ENCODE measurements at places on chromosomes 7 and 10. TPM values are rescaled to one million over a fixed set of nuclear protein-coding genes. Genes with fewer than 3 reads are reported as not detected.
A peak's percentile ranks its signal among the peaks of the same experiment; 100 is the strongest.

Gene SPDYE2
- total RNA-seq = not detected

DNA sequence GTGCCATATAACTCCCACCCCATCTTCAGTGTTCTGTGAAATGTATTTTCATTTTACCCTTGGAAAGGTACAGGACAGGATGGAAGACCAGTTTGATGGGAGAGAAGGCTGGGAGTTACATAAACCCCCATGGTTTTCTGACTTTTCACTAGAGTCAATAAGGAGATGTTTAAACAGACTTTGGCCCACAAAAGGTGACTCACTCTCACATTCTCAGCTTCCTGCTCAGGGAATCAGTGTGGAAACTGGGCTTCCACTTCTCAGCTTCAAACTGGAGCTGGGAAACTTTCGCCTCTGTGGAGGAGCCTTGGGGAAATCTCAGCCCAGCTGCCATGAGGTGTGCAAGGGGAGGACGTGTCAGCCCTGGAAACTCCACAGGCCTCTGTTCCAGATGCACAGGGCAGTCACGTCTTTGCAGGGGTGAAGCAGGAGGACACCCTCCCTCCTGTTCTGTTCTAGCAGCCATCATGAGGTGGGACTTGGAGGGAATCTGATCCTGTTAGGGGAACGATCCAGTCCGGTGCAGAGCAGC lies 560.5 kb upstream of the GALNT17 start:
- no peak overlapping the region for H3K4me3 ChIP-seq
- no peaks in the 10 kb centered on the region for H3K27me3 ChIP-seq
- no peak overlapping the region for H3K27ac ChIP-seq
- no peak for DNase-seq
- no peaks in the 10 kb centered on the region for H3K4me1 ChIP-seq

DNA sequence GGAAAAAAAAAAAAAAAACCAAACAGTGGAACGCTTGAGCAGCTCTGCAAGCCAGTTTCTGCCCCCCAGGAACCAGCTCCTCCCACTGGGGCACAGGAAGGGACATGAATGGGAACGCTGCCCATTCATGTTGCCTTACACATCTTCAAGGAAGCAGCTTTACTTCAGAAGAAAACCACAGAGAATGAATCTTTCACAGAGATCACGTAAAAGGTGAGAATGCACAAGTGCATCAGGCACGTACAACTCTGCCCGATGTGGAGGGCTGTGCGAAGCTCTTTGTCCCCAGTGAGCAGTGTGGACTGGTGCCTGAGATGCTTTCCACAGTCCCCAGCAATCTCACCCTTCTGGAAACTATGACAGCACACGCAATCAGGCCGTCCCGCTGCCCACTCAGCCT lies 106.2 kb downstream of the DLG5 start:
- no peak overlapping the region for H3K4me3 ChIP-seq
- H3K4me1 ChIP-seq = peaks cover 6% of the 10 kb centered on the region
- no peaks in the 10 kb centered on the region for H3K27me3 ChIP-seq
- H3K36me3 ChIP-seq = no peaks in the 10 kb centered on the region
- peak overlapping the region; percentile 51 for H3K27ac ChIP-seq

DNA sequence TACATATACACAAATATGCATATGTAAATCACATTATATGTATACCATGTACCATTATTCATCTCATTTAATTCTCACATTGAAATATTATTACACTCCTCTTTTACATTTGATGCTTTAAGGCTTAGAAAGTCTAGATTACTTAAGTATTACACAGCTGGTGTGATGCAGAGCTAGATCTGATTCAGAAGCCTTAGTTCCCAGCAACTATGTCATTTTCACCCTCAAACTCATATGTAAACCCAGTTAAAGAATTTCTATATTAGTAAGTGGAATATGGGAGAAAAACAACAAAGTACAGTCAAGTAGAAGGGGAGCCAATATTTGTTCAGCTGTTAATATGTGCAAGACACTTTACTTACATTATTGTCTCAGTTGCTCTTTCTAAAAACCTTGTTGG lies 74.3 kb upstream of the CSTF2T start:
- no peaks in the 10 kb centered on the region for H3K36me3 ChIP-seq
- H3K4me3 ChIP-seq = no peak overlapping the region
- no peak overlapping the region for H3K27ac ChIP-seq
- H3K4me1 ChIP-seq = no peaks in the 10 kb centered on the region
- DNase-seq = no peak

GRCh38 chr10:17101257-17101909 lies 28.2 kb downstream of the CUBN start:
- H3K4me1 ChIP-seq = no peaks in the 10 kb centered on the region
- H3K27ac ChIP-seq = no peak overlapping the region
- H3K4me3 ChIP-seq = no peak overlapping the region
- H3K36me3 ChIP-seq = peaks cover 3% of the 10 kb centered on the region
- H3K27me3 ChIP-seq = no peaks in the 10 kb centered on the region

Gene REEP3
- 20.9 TPM for total RNA-seq

Gene ADAM22
- 1.1 TPM for total RNA-seq

GRCh38 chr7:47337531-47337930 lies 244.4 kb downstream of the TNS3 start:
- no peak overlapping the region for H3K27ac ChIP-seq
- H3K4me3 ChIP-seq = no peak overlapping the region
- H3K36me3 ChIP-seq = no peaks in the 10 kb centered on the region
- H3K4me1 ChIP-seq = no peaks in the 10 kb centered on the region
- DNase-seq = no peak

Gene LRWD1
- total RNA-seq = 14.4 TPM

DNA sequence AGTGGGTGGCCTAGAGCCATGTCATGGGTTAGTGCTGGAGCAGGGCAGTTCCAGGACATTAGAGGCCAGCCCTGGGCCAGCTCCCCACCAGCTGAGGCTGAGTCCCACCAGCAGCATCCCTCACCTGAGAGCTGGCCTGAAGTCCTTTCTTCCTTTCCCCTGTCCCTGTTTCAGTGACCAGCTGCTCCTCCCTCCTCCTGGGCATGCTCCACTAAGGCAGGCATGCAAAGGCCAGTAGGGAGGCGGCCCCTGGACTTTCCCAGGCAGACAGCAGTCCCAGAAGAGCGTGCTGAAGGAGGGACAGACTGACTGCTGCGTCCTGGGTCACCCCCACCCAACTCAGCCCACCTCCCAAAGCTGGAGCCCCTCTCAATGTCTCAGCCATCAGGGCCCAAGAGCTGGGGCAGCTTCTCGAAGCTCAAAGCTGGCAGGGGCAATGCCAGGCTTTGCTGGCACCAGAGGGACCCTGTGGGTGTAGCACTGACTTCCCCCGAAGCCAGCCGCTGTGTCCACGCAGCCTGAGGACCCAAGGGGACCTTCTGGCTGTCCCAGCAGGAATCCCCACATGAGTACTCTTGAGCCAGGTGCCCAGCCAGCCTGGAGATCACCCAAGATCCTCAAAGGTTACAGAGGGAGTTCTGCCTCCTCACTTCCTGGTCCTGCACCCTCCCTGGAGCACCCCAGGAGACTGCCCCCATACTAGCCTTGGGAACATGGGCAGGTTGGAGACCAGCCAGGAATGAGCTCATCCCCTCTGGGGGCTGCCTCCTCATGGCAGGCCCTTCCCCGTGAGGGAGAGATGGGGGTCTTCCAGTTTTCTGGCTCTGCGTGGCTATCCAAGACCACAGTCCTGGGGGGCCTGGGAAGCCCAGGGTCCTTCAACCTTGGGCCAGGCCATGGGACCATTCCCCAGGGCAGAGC lies 35.2 kb upstream of the RET start:
- H3K4me1 ChIP-seq = no peaks in the 10 kb centered on the region
- H3K27ac ChIP-seq = no peak overlapping the region
- no peak overlapping the region for H3K4me3 ChIP-seq
- H3K36me3 ChIP-seq = no peaks in the 10 kb centered on the region
- H3K27me3 ChIP-seq = no peaks in the 10 kb centered on the region

GRCh38 chr7:29413626-29414136 lies 150.0 kb upstream of the PRR15 start:
- no peaks in the 10 kb centered on the region for H3K4me1 ChIP-seq
- H3K27me3 ChIP-seq = no peaks in the 10 kb centered on the region
- H3K36me3 ChIP-seq = no peaks in the 10 kb centered on the region
- no peak overlapping the region for H3K4me3 ChIP-seq
- no peak overlapping the region for H3K27ac ChIP-seq

GRCh38 chr10:114102256-114102655 lies 58.6 kb downstream of the ADRB1 start:
- DNase-seq = no peak
- no peak overlapping the region for H3K27ac ChIP-seq
- peaks cover 30% of the 10 kb centered on the region for H3K27me3 ChIP-seq
- peaks cover 22% of the 10 kb centered on the region for H3K4me1 ChIP-seq
- no peak overlapping the region for H3K4me3 ChIP-seq
- no peaks in the 10 kb centered on the region for H3K36me3 ChIP-seq

Gene MTURN
- 4.2 TPM for total RNA-seq

Gene MNX1
- total RNA-seq = not detected

DNA sequence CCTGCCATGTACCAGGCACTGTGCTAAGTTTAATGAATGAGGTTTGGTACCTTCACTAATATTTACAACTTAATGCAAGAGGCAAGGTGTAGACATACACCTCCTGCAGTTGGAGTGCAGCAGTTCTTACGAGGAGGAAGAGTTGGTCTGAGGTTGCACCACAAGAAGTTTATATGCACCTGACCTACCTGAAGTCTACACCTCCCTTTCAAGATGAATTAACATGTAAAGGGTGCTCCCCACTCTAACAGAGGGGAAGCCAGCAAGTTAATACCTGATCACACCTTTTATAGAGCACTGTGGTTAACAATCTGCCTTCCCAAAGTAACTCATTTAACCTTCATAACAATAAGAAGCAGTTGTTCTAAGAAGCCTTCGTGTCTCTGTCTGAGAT lies 120.0 kb downstream of the LYZL1 start:
- H3K27ac ChIP-seq = peak overlapping the region; percentile 92
- peak overlapping the region; percentile 96 for H3K4me3 ChIP-seq
- H3K4me1 ChIP-seq = peaks cover 32% of the 10 kb centered on the region
- no peak for DNase-seq

DNA sequence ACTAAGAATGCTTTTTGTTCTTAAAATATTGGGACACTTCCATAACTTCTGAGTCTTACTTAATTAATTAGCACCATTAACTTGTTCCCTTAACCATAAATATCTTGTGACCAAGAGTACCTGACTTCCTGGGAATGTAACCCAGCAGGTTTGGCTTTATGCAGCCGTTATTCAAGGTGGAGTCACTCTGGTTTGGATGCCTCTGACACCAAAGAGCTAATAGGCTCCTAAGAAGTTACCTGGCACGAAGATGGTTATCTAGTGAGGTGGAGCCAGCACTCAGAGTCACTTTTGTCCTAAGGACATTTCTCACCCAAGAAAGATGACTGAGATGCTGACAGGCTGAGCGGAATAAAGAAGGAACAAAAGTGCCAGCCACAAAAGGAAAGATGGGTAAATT lies 172.3 kb downstream of the C1GALT1 start:
- H3K27ac ChIP-seq = no peak overlapping the region
- peaks cover 2% of the 10 kb centered on the region for H3K27me3 ChIP-seq
- H3K4me3 ChIP-seq = no peak overlapping the region

All from activated CD4-positive, alpha-beta T cell treated with anti-CD3 and anti-CD28 coated beads for 36 hours (primary cell).